Activated naive CD4-positive, alpha-beta T cell (primary cell): ENCODE measurements at places on chromosomes 5 and 9.

GRCh38 chr5:132471944-132472343 lies 18.6 kb downstream of the IRF1 start:
- DNase-seq = no peak

GRCh38 chr5:60916646-60917045 lies 28.2 kb downstream of the ERCC8 start:
- no peak for DNase-seq

DNA sequence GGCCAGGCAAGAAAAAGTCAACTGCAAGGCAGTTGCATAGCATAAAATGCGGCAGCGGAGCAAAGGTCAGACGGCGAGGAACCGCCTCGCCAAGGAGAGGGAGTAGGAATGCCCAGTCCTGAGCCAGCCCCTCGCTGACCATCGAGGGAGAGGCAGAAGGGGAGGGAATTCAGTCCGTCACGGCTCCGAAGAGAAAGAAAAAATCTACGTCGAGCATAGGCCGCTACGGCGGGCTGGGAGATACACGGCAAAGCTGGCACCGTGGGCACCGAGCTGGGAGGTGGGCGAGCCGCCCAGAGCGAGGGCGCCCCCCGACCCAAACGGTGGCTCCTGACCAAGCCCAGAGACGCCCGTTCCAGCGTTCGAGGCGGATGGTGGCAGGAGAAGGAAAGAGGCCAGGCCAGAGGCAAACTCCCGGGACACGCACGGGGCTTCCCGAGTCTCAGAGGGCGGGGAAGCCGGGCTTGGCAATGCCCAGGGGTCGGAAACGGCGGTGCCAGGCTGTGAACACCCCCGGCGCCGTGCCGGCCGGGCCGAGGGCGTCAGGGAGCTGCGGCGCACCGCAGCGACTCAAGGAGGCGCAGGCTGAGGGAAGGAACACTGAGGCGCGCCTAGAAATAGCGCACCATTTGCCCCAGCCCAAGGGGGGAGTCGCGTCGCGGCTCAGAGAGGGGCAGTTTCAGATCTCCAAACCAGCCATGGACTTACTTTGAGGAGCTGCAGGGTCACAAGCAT lies 518 bp downstream of the SPRY4 start:
- DNase-seq = no peak

- no peak for DNase-seq
Measured at GRCh38 chr5:176830995-176831423, 20.6 kb downstream of the UNC5A start.

- DNase-seq = no peak
Measured at GRCh38 chr5:78757269-78758053, 108.9 kb upstream of the LHFPL2 start.

- DNase-seq = no peak
Measured at GRCh38 chr5:137751869-137752491, 2.2 kb downstream of the HNRNPA0 start.

GRCh38 chr5:147384346-147385193 lies 125.3 kb downstream of the DPYSL3 start:
- no peak for DNase-seq

DNA sequence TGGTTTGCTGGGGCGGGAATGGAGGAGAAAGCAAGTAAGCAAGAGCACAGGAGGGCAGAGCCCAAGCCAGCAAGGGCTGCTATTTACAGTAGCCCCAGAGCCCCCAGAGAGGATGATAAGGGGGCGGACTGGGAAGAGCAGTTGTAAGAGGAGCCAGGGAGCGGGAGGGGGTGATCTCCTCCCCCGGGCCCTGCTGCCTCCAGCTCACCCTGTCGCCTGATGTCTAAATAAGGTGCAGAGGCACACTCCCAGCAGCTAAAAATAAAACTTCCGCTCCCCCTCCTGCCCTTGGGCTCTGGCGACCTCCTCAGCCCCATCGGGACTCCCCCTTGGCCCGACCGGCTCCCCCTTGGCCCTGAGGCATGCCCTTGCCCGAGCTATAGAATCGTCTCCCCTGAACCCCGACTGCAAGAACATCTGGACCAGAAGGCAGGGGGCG lies 14.4 kb upstream of the CCDC69 start:
- no peak for DNase-seq

DNA sequence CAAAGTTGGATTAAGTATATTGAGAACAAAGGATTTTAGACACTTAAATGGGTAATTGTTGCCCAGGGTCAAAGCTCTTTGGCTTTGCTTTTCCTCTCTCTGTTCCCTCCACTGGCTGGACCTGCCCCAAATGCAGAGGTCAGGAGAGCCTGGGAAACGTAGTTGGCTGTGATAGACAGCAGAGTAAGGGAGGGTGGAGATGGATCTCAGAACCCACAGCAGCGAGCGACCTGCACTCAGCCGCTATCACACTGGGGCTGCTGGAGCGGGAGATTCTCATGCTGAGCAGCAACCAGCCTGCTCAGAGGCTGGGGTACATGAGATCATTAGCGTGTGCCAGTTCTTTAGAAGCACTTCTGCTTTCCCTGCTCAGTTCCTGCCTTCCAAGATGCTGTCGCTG lies 71.8 kb upstream of the TTC23L start:
- no peak for DNase-seq

DNA sequence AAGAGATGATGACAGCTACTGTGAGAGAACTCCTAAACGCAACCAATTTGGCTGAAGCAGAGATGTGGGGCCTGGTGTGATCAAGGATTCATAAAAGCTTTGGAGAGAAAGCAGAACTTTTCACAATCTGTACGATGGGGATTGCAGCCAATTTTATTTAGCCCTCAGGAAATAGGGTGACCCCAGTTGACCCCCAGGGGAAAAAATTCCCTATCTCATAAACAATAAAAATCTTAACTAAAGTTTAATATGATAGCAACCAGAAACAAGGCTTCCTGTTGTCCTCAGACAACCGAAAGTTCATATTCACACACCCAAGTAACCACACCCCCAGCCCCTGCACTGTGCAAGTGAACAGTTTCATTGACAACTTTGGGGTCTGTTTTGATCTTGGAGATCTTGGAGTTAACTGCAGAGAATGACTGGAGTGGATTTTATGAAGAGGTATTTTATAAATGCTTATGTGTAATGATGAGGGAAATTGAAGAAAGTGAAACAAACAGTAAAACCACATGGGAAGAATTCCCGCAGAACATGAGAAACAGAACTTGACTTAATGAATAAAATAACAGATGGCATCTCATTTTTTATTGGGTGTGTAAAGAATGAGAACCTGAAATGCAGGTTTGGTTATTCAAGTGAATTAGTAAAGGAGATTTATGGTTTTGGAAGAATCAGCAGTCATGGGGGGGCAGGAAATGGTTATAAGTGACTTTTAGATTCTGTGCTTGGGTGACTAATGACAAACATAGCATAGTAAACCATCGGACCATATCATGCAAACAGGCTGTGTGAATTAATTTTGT lies 94.5 kb downstream of the PDE4D start:
- DNase-seq = no peak

DNA sequence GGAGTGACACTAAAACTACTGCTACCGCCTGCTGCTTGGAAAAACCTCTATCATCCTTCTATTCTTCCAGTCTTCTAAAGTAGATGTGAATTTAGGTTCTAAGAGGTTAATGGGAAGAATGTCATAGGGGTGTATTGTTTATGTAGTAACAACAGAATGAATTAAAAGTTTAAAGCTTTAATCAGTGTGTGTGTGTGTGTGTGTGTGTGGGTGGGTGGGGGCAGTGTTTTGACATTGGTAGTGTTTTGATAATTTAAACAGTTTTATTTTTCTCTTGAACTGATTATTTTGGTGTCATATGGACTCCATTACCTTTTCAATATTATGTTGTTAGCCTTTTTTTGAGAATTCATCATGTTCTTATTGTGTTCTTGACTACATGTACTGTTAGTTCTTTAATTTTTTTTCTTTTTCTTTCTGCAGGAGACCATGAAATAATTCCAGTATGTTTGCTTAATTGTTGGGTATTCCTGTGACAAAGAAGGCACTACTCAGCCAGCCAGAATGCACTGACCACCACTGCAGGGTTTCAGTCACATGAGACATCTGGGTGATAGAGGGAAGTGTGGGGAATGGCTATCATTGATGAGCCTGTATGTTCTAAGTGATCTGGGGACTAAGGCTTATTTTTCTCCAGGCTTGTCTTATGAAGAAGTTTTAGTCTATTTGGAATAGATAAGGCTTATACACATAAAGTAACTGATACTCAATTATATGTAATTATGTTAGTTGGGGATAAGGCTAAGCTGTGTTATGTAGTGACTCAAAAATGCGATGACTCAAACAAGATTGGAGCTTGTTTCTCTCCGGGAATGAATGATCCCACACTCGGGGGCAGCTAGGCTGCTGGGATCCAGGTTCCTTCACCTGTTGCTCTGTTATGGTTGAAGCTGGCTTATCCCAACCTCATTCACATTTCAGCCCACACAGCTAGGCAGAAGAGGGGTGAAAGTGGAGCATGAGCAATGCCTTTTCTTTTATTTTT lies 50.2 kb upstream of the ACTBL2 start:
- no peak for DNase-seq

- no peak for DNase-seq
Measured at GRCh38 chr5:109305352-109305751, 104.4 kb downstream of the PJA2 start.

GRCh38 chr5:119339965-119340364 lies 15.9 kb upstream of the TNFAIP8 start:
- no peak for DNase-seq

DNA sequence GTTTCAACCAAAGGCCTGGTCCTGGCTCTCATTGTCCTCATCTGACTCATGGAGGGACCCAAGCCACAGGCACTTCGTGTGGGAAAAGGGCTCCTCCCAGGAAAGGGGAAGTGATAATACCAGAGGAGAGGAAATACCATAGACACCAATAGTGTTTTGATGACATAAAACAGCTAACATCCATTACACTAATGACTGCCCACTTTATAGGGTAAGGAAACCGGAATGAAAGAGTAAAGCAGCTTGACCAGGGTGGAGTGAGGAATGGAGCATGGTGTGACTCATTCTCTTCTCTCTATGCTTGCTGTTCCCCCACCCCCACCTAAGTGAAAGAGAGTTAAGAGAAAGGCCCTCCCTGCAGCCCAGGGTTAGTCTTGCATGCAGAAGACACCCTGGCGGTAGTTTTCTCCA lies 67.4 kb upstream of the HRH2 start:
- no peak for DNase-seq

GRCh38 chr5:63805151-63805550 lies 157.1 kb downstream of the HTR1A start:
- no peak for DNase-seq

DNA sequence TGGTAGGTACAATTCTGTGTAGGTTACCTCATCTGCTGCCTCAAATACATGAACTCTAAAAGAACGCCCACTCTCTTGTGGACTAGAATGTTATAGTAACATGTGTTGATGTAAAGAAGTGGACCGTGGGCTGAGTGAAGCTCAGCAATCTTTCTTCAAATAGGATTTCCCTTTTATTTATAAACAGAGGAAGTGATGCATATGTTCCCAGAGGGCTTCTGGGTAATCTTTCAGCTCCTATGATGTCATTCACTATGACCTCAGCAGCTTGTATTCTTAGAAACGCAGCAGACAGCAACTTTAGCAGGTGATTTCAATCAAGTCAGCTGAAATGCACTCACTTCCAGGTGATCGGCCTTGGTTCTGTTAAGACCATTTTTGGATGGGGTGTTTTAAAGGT lies 14.4 kb downstream of the F2RL2 start:
- no peak for DNase-seq

GRCh38 chr5:171580502-171581265 lies 161.2 kb downstream of the FGF18 start:
- no peak for DNase-seq

GRCh38 chr5:32542216-32543059 lies 42.9 kb upstream of the SUB1 start:
- no peak for DNase-seq

- DNase-seq = no peak
Measured at GRCh38 chr5:665541-665955, 27.6 kb downstream of the TPPP start.

GRCh38 chr5:135491552-135492318 lies 39.6 kb upstream of the TIFAB start:
- DNase-seq = no peak

DNA sequence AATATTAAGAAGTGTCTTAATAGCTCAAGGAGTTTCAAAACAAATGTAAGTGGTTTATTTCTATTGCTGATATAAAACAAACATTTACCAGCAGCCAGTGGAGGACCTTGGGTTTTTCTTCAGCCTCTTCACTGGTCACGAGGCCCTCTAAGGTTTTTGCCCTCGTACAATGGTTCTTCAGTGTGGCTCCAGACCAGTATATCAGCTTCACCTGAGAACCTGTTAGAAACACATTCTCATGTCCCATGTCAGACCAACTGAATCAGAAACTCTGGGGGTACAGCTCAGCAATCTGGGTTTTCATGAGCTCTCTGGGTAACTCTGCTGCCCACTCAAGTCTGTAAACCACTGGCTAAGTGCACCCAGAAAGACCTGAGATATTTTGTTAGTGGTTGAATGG lies 12.9 kb downstream of the WWC1 start:
- DNase-seq = no peak

DNA sequence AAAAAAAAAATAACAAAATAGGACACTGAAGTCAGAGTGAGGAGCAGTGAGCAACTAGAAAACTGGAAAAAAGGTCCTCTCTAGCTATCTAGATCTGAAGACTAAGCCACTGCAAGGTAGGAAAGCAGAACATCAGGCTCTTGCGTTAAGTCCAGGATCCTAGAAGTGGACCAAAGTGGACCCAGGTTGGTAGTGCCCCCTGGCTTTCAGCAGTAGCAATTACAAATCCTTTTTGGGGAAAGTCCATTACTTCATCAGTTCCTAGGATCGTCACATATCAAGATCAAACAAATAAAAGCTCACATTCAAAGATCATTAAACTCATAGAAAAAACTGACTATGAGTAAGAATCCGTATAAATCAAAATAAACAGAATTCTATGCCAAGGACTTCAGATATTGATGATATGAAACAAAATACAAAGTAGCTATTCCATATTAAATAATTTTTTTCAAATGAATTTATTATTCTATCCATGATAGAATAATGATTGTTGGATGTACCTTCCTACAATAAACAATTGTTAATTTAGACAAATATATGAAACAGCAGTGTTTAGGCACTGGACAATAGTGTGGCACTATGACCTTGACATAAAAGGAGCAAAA lies 6.5 kb upstream of the RICTOR start:
- DNase-seq = no peak

DNA sequence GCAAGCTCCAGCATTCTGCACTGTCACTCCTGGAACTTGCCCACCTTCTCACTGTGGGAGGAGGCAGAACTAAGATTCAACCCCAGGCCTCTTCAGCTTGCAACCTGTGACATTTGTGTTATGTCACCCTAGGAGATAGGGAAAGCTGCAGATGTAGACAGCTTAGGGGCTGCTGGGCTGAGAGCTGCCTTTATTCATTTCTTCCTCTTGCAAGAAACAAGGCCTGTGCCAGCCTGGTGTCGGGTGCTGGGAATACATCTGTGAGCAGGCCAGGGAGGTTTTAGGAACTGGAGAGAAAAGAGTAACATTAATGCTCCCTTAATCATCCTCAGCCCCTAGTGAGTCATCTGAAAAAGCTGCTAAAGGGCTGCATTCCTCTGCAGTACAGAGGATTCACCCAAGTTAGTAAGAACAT lies 101.8 kb downstream of the FGF18 start:
- DNase-seq = no peak
